ENCODE measurements at places on chromosomes 11 and 22.

- DNase-seq = peak; percentile 31
Observed at GRCh38 chr22:17213976-17214375, 5.3 kb downstream of the ADA2 start.

GRCh38 chr11:19480540-19480939, 232.1 kb upstream of the NAV2 start:
- DNase-seq = no peak

DNA sequence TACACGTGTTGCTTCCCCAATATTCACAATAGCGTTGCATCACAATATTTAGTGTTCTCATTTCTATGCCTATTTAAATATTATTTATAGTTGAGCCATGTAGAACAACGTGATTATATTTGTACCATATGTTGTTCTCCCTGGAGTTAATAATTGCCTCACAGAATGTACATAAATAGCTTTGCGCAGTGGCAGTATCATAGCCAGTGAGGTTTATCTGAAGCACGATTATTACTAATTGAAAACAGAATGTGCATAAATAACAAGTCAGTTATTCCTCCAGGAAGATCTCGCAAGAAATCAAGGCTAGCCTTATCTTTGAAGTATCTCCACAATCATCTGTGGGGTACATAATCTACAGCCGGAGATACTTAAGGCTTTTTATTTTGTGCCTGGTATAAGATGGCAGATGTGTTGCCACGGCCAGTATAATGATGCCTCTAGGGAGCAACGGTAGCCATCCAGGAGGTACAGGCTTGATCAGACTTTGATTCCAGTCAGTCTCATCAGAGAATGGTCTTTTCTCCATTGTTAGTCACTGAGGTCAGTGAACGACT, 197.5 kb downstream of the MSANTD4 start:
- no peak for DNase-seq

DNA sequence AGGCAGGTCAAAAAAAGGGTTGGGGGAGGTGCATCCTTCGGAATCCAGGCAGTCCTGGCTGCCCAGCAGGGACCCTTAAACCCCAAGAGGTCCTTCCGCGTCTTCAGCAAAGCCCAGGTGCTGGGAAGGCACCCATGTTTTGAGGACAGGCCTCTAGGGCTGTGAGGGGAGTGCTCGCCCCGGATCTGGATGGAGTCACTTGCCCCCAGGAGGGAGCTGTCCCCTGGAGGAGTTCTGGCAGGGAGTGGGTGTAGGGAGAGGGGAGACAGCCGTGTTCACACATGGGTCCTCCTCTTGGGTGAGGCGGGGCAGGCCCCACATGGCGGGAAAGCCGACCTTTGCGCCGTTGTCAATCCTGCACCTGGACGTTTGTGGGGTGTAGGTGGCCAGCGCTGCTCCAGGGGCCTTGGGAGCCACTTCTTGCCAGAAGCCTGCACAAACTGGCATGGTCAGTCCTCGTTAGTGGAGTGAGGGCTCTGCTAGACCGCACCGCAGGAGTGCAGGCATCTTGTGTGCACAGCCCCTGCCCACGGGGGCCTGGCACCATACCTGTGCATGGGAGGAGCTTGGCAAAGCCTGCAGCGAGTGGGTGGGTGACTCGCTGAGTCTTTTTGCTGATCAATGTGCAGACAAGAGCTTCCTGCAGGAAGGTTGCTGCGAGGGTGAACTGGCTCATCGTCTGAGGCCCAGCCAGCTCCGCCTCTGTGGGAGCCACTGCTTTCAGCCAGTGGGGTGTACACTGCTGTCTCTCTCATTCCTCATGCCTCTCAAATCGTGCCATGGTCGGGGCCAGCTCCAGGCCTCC, 16.0 kb downstream of the PPIL2 start:
- DNase-seq = no peak

DNA sequence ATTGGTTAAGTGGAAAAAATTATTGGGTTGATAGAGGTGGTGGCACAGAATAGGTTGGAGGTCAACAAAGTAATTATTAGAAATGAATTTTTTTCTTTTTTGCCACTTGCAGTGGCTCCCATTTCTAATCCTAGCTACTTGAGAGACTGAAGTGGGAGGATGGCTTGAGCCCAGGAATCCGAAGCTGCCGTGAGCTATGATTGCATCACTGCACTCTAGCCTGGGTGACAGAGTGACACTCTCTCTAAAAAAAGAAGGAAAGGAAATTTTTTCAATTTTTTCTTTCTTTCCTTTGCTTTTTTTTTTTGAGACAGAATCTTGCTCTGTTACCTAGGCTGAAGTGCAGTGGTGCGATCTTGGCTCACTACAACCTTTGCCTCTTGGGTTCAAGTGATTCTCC, 2.2 kb upstream of the BCO2 start:
- no peak for DNase-seq

- peak; percentile 60 for DNase-seq
Observed at GRCh38 chr11:130314184-130314749, 450 bp downstream of the ZBTB44 start.

DNA sequence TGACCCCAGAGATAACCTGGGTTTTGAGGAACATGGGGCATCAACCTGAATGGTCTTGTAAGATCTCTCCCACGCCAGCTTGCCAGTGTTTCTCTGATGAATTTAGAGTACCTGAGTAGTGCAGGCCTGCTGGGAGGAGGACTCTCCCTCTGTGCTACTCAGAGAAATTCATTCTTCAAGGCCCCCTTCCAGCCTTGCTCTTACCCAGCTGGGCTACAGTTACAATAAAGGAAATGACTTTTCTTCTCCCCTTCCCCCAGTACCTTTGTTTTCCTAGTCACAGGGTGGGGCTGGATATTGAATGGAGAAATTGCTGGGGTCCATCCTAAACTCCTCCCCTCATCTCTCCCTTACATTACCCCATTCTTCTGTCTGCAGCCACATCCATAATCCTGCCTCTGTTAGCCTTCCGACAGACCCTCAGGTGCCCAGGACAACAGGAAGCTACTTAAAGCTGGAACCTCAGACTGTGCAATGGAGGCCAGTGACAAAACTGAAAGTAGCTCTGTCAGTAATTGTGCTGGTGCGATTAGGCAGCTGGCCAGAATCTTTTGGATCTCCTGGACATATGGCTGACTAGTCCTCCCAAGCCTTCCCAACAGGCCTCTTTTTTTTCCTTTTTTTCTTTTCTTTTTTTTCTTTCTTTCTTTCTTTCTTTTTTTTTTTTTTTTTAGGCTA, 17.4 kb downstream of the LIMK2 start:
- DNase-seq = peak; percentile 78

GRCh38 chr22:43006753-43007152, 8.2 kb downstream of the PACSIN2 start:
- DNase-seq = peak; percentile 34

- no peak for DNase-seq
Observed at GRCh38 chr11:33445761-33446161, 188.6 kb downstream of the HIPK3 start.

DNA sequence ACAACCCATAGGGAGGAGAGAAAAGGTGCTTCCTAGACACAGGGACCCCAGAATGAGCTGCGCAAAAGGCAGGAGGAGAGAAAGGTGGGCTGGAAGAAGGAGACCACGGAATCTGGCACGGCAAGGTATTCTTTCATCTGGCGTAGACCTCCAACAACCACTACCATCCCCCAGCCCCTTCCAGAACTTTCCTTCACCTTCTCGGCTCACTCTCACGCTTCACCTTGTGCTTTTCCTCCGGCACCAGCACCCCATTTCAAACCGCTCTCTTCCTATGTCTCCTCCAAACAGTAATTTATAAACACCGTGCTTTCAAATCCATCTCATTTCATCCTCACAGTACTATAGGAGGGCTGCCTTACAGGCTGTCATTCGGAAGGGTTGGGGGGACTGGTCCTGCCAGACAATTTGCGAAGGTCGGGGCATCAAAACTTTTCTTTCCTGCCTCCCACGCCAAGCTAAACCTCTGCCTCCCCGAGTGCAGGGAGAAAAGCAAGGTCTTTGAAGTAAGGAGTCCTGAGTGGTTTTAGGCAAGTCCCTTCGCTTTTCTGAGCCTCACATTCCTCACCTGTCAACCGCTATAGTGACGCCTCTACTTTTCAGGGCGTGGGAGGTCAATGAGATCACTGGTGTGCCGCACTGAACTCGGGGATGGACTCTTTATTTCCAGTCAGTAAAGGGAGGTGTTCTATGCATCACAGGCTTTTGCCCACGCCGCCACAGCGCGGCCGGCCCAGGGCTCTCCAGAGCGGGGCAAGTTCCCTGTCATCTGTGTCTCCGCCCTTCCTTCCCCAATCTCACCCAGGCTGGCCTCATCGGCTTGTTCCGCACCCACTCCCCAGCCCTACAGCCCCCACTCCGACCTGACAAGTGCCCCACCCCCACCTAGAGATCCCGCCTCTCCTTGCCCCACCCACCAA, 800 bp downstream of the KCTD21 start:
- no peak for DNase-seq

DNA sequence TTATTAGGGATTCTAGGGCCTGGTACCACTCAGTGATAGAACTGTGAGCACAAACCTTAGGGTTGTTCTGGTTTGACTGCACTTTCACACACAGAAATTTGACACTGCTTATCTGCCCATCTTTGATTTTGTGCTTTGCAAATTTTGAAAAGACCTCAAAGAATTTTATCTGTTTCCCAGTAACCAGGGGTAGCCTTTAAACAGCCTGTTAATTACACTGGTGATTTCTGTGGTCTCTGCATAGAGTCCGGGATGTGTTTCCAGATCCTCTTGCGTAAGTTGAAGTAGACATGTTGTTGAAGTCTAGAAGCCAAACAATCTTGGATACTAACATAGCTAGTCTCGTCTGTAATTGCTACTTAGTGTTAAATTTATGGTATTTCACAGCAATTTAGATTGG, 75.3 kb downstream of the C22orf31 start:
- no peak for DNase-seq

- DNase-seq = no peak
Observed at GRCh38 chr11:124875401-124875800, 10.2 kb downstream of the ROBO3 start.

DNA sequence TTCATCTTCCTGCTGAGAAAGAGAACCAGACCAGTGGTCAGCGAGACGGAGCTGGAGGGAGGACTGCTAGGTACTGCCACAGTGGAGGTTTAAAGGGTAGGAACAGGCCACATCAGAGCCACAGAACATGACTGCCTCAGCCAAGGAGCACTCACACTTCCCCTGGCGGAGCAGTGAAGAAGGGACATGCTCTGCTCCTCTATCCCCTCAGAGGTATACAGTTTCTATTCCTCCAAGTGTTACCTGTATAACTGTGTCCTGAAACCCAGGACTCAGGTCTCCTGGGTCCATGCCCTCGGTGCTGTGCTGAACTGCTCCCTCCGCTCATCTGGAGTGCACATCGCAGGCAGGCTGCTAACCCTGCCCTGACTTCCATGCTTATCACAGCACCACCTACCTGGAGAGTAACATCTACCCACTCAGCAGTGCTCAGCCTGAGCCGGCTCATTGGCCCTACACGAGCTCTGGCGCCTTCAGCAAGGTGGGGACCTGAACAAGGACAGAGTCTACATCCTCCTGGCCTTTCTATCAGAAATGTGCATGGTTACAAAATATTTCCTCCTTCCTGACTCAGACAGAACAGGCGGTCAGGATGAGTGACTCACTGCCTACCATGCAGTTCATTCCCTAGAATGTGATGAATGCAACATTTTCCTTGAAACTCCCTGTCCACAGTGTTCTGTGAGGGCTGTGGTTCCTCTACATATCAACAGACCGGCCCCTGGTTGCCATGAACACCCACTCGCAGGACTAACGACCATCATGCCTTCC, 52.9 kb downstream of the C11orf58 start:
- no peak for DNase-seq

- no peak for DNase-seq
Observed at GRCh38 chr22:40236131-40236665, 58.5 kb downstream of the TNRC6B start.

DNA sequence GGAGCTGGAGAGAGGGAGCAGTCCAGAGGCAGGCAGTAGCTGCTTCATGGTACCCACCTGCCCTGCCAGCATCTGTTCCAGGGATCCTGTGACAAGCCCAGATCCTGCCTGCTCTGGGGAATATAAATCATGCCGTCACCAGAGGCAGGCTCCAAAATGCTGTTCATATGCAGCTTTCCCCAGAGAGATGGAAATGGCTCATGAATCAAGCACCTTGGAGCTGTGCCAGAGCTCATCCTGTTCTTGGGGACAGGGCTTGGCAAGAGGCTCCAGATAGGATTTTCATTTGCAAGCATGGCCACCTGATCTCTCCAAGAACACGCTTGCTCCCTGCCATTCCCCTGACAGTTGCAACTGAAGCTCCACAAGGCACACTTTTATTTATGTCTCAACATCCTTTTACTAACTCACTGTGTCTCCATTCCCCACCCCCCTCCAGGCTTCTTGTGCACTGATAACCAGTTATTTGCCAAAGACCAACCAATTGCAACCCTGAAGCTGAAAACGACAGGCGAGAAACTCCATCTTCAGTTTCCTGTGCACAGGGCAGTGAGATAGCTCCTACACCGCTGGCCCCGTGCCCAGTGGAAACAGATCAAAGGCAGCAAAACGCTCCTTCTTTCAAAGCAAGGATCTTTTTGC, 115.8 kb upstream of the PITPNB start:
- no peak for DNase-seq

- DNase-seq = peak; percentile 85
Observed at GRCh38 chr22:30286813-30287647, 2.3 kb downstream of the CASTOR1 start.

DNA sequence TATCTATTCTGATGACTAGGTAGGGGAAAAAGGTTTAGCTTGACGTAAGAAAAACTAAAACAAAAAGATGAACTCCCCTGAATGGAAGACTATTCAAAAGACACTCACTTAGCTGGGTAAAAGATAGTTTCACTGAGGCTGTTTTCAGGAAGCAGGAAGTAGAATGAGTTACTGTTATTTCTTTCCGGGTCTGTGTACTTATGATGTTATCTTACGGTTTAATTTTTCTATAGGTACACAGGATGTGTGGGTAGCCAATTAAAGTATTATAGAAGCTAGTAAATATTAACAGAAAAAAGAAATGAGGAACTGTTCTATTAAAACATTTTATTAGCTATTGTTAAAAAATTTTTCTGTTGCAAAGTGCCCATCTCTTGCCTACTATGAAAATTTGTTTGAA, 45.8 kb upstream of the MMP7 start:
- no peak for DNase-seq

DNA sequence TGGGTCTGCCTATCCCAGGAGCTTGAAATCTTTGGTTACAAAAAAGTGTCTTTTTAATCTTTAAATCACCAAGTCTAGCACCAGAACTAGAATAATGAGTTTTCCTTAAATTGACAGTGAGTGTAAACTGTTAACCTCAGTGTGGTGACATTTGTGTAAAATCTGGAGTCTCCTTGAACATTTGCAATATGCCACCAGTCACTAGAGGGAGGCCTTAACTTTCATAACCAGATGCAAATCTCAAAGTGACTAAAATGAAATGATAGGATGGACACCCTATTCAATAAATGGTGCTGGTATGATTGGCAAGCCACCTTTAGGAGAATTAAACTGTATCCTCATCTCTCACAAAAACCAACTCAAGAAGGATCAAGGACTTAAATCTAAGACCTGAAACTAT, 8.3 kb upstream of the SCGB1D2 start:
- no peak for DNase-seq
